Cerebellar cortex (tissue), 1 donor: ENCODE measurements at places on chromosomes 1 and 21.

- DNase-seq, result no peak
Observed at GRCh38 chr1:51568231-51568935, 48.5 kb upstream of the OSBPL9 start.

DNA sequence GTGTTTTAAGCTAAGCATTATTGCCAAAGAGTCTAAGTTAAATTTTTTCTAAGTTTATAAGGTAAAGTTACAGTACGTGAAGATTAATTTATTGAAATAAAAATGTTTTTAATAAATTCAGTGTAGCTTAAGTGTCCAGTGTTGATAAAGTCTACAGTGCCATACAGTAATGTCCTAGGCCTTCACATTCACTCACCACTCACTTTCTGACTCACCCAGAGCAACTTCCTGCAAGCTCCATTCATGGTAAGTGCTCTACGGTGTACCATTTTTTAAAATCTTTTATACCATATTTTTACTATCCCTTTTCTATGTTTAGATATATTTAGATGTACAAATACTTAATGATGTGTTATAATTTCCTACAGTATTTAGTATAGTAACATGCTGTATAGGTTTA lies 173.2 kb downstream of the CACNA1E start:
- DNase-seq, result no peak

DNA sequence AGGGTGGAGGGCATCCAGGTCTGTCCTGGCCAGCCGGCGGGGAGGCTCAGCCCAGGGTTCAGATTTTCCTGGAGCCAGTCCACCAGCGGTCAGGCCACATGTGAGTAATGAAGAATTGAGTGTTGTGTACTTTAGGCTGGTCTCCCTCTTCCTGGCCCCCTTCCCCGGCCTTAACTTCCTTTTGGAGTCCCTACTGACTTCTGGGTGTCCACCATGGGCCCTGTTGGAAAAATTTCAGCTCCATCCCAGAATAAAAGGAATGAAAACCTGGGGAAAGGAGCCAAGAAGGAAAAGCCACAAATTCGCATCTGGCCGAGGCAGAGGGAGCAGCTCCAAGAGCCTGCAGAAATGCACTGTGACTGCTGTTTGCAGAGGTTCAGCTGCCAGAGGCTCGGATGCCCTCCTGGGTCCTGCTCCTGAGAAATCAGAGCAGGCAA lies 35.5 kb upstream of the HHAT start:
- DNase-seq, result no peak

DNA sequence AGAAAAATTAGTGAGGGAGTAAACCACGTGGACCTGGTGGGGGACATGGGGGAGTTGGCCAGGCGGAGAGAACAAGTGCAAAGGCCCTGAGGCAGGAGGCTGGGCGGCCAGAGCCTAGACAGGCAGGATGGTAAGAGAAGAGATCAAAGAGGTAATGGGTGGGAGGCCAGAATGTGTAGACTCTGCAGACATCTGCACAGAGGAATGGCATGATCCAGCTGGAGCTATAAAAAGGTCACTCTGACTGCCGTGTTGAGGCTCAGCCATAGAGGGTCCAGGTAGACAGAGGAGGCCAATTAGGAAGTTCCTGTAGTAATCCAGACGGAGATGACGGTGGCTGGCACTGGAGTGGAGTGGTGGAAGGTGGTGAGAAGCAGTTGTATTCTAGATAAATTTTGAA lies 3.6 kb downstream of the H6PD start:
- no peak for DNase-seq

DNA sequence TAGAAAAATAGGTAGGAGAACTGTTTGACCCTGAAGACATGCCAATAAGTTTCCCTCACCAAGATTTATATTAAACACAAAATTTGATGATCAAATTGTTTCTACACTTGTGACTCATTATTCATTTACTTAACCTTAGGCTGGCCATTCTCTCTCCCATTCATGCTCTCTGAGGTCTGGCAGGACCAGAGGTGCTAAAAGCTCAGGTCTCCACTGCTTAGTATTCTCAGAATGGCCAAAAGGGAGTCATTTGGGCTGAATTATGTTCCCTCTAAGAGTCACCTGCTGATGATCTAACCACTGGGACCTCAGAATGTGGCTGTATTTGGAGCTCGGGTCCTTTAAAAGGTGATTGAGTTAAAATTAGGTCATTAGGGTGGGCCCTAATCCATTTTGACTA lies 47.1 kb upstream of the ATP1B1 start:
- DNase-seq, result no peak

GRCh38 chr1:56390232-56390867 lies 189.0 kb downstream of the PLPP3 start:
- DNase-seq, result no peak

DNA sequence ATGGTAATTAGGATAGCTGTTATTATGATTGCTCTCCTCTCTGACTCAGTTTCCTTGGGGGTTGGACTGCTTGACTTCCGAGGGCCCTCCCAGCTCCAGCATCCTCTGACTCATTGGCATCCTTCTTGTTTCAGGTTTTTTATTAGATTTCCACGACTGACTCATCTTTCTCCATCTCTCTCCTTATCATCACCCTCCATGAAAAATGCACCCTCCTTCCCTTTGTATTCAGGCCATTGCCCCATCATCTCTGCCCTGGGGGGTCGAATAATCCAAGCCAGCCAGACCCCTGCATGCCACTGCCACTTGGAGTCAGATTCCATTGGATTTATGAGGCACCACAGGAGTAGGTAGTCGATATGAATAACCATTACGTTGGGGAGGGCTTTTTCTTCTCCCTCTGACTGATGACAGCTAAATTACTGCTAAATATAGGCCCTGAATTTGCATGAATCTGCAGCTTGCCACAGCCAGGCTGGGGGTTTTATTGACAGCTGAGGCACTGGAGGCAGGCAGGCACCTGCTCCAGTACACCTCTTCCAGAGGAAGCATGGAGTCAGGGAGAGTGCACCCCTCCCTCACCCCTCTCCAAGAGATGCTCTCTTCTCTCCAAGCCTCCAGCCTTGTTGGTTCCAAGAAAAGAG lies 91.7 kb downstream of the C1orf94 start:
- DNase-seq, result no peak

DNA sequence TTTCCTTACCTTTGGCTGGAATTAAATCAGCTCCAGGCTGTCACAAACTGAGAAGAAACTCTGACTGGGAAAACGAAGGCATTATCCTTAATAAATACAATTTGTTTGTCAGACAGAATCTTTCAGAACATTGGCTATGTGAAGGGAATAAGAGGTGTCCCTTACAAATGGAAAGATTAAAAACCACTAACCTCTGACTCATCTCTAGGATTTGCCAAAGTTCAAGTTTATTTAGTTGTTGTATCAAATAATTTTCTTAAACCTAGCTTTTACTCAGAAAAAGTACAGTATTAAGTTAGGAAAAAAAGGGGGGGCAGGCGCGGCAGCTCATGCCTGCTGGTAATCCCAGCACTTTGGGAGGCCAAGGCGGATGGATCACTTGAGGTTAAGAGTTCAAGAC lies 15.7 kb downstream of the SERTAD4 start:
- DNase-seq, result no peak

- no peak for DNase-seq
Observed at GRCh38 chr1:161787355-161787754, 21.2 kb downstream of the ATF6 start.

- DNase-seq, result no peak
Observed at GRCh38 chr1:33874636-33875035, 10.8 kb downstream of the HMGB4 start.

GRCh38 chr1:20710469-20711284 lies 7.1 kb downstream of the KIF17 start:
- DNase-seq, result no peak

GRCh38 chr1:10146391-10146790 lies 64.0 kb upstream of the KIF1B start:
- no peak for DNase-seq

DNA sequence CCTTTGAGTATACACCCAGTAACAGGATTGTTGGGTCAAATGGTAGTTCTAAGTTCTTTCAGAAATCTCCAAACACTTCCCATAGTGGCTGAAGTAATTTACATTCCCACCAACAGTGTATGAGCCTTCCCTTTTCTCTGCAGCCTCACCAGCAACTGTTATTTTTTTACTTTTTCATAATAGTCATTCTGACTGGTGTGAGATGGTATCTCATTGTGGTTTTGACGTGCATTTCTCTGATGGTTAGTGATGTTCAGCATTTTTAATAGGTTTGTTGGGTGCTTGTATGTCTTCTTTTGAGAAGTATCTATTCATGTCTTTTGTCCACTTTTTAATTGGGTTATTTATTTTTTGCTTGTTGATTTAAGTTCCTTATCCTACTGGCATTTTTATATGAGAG lies 26.4 kb upstream of the LAMC1 start:
- no peak for DNase-seq

DNA sequence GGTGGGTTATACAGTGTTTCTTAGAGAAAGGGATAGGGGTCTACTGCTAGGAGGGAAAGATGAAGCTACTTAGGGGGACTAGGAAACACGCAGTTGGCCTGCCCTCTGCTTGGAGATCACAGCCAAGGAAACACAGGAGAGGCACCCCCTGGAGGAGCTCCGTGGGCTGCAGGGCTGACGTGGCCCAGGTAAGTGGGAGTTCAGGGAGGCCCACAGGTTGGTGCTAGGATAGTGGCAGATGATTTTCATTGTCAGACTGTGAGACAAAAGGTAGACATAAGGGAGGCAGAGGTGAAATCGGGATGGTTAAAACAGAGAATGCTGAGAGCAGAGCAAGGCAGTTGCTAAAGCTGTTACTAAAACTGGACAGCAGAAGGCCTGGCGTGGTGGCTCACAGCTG lies 463.0 kb downstream of the DSCAM start:
- DNase-seq, result no peak

- no peak for DNase-seq
Observed at GRCh38 chr21:44438531-44439210, 16.6 kb upstream of the LRRC3 start.

DNA sequence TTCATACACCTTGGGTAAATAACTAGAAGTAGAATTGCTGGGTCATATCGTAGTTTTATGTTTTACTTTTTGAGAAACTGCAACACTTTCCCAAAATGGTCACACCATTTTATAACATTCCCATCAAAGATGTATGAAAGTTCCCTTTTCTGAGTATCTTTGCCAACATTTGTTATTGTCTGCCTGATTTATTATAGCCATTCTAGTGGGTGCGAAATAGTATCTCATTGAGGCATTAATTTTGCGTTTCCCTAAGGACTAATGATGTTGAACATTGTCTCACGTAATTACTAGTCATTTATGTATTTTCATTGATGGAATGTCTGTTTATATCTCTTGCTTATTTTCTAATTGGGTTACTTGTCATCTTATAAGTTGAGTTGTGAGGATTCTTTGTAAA lies 3.4 kb downstream of the PRKAA2 start:
- DNase-seq, result no peak

DNA sequence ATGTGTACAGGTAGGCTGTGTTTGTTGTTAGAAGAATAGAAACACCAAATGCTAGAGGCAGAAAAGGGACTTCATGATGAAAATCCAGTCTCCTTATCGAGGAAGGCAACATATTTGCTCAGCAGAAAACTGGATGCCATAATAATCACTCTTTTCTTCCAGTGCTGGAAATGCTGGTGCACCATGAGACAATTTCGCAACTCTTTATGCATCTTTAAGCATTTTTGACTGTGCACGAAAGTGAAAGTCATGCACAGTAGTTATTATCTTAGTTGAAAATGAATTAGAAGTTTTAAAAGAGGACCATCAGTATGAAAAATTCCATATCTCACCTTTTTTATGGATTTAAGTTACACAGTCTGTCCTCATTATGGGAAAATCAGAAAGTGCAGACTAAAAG lies 29.1 kb downstream of the SMYD2 start:
- no peak for DNase-seq
